ENCODE measurements at places on chromosomes 13 and 19.
A peak's percentile ranks its signal among the peaks of the same experiment; 100 is the strongest.

- no peak for DNase-seq
Measured at GRCh38 chr19:50820086-50820485, 3.5 kb downstream of the KLK1 start.

GRCh38 chr13:48679941-48680680 is 26.4 kb downstream of the CYSLTR2 start:
- no peak for DNase-seq

- DNase-seq, result no peak
Measured at GRCh38 chr13:26468265-26468801, 89.2 kb upstream of the WASF3 start.

GRCh38 chr19:16614941-16615340 is 13.1 kb downstream of the MED26 start:
- no peak for DNase-seq

DNA sequence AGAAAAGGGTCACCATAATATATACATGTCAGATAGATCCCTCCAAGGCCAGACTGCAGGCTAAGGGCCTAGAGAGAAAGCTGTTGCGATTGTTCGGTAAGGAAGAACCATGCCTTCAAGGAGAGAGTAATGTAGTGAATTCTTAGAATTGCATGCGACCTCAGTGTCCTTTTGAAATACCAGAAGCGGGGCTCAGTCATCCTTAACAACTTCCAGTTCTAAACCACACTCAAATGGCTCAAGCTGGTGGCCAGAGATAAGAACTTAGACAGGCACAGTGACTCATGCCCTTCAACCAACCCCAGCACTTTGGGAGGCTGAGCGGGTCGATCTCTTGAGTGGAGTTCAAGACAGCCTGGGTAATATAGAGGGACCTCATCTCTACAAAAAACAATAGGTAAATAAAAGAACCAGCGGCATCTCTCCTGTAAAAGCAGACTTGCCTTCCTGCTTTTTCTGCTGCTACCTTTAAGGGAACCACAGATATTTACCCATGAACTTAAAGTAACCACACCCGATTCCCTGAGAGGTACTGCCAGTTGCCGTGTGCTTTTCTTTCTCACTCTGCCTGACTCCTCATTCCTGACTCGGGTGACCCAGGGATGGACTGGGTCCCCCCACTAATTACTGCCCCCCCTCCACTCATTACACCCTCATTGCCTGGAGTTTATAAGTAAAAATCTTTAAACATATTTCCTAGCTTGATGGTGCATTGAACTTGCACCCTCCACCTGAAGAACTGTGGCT is 15.4 kb upstream of the SIGLEC6 start:
- no peak for DNase-seq

- DNase-seq, result no peak
Measured at GRCh38 chr13:41313117-41313516, 2.0 kb downstream of the NAA16 start.

DNA sequence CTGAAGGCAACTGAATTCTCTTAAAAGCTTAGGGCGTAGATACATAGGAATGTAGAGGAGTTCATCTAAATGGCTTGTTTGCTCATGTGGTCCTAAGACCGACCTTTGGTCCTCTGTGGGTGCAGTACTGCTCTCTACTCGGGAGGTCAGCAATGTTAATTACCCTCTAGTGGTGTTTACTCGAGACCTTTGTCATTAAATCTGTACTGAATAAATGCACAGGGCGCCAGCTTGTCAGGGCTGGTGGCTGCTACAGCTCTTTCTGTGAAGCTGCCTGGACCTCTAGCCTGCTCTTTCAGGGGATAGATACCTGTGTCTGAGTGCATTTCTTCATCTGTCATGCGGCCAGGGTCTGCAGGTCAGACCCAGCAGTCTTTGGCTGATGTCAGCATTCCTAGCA is 29.2 kb upstream of the MPHOSPH8 start:
- no peak for DNase-seq

GRCh38 chr13:37868691-37869505 is 674 bp downstream of the TRPC4 start:
- no peak for DNase-seq

DNA sequence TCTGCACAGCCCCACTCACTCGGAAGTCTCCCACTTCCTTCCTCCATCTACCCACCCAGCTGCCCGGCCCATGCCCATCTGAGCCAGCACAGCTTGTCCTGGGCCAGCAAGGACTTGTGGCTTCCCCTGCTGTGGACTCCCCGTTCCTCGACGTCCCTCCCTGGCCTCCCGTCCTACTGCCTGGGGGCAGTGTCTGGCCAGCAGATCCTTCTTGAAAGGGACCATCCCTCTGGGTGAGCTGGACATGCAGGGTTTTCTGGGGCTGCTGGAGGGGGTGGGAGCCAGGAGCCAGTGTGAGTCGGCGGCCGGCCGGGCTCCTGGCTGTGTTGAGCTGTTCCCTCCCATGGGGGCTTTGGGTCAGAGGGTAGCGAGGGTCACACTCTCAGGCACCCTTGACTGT is 26.7 kb downstream of the CRTC1 start:
- no peak for DNase-seq

GRCh38 chr13:104314926-104315535 is 1248.8 kb upstream of the SLC10A2 start:
- no peak for DNase-seq

GRCh38 chr13:97629601-97630272 is 195.8 kb downstream of the RAP2A start:
- DNase-seq, result peak; percentile 8

DNA sequence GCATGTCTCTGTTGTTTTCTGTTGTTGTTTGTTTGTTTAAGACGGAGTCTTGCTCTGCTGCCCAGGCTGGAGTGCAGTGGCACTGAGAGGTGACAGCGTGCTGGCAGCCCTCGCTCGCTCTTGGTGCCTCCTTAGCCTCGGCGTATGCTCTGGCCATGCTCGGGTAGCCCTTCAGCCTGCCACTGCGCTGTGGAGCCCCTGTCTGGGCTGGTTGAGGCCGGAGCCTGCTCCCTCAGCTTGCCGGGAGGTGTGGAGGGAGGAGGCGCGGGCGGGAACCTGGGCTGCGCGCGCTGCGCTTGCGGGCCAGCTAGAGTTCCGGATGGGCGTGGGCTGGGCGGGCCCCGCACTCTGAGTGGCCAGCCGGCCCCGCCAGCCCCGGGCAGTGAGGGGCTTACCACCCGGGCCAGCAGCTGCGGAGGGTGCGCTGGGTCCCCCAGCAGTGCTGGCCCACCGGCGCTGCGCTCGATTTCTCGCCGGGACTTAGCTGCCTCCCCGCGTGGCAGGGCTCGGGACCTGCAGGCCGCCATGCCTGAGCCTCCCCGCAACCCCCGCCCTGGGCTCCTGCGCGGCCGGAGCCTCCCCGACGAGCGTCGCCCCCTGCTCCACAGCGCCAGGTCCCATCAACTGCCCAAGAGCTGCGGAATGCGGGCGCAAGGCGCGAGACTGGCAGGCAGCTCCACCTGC is 6.6 kb upstream of the ZNF329 start:
- no peak for DNase-seq

GRCh38 chr13:100508455-100508854 is 80.1 kb downstream of the GGACT start:
- DNase-seq, result no peak

GRCh38 chr19:5205937-5206750 is 134.5 kb downstream of the PTPRS start:
- DNase-seq, result no peak

DNA sequence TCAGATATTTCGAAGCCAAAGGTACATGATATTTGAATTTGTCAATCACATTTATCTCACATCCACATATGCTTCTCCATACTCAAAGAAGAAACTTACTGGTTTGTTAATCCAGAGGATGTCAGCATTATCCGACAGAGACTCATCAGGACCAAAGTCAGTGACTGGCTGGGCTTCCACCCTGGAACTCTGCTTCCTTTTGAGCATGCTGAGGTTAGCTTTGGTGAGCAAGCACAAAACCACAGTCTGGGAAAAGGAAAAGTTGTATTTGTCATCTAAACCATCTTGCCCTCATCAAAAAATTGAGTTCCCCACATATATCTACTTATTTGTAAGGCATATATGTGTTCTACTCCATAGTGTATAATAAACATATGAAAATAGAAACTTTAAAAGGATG is 17.4 kb downstream of the NALCN start:
- no peak for DNase-seq

GRCh38 chr19:35882114-35882832 is 13.9 kb downstream of the APLP1 start:
- DNase-seq, result peak; percentile 55

DNA sequence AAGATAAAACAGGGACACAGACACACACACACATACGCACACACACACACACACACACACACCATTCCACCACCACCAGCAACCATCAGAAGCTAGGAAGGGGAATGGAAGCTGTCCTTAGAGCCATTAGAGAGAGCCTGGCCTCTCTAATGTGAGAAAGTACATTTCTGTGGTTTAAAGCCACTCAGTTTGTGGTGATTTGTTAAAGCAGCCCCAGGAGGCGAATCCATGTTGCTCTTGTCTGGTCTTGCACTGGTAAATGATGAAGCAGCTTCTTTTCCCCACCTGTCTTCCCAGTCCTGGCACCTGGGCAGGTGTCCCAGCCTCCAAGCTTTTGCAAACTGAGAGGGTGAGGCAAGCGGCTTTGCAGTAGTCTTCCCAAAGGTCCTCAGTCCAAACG is 118.9 kb upstream of the KL start:
- no peak for DNase-seq

DNA sequence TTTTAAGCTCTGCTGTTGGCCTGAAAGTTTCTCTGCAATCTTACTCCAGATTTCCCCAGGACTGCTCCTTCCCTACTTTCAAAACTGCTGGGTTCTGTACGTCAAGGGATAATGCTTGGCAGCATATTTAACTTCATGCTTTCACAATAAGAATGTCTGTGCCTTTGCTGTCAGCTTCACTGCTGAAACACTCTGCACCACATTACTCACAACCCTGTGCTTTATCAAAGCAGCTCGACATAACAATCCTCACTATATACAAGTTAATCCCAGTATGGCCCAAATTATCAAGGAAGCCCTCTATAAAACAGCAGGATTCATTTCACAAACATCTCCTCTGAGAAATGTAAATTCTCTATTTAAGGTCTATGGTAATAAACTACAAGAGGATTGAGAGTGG is 17.5 kb downstream of the LATS2 start:
- DNase-seq, result no peak

- no peak for DNase-seq
Measured at GRCh38 chr19:2270157-2270422, 11.9 kb downstream of the PEAK3 start.

DNA sequence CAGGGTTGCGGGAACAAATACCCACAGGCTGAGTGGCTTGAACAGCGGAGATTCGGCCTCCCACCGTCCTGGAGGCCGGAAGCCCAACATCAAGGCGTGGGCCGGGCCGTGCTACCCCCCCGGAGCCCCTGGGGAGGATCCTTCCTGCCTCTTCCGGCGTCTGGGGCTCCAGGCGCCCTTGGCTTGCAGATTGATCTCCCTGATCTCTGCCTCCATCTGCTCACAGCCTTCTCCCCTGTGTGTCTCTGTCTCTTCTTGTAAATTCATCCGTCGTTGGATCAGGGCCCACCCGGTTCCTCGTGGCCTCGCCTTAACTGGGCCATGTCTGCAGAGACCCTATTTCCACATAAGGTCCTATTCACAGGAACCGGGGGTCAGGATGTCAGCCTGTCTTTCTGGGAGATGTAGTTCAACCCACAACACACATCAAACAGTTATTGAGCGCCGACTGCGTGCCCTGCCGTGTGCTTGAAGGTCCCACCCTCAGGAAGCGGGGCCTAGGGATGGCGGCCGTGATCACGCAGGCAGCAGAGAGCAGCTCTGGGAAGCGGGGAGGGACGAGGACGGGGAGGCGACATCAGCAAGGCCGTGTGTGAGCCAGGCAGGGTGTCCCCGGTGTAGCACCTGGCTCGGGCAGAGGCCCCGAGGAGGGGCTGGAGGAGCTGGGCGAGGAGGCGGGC is 21.3 kb downstream of the HCN2 start:
- DNase-seq, result peak; percentile 51

DNA sequence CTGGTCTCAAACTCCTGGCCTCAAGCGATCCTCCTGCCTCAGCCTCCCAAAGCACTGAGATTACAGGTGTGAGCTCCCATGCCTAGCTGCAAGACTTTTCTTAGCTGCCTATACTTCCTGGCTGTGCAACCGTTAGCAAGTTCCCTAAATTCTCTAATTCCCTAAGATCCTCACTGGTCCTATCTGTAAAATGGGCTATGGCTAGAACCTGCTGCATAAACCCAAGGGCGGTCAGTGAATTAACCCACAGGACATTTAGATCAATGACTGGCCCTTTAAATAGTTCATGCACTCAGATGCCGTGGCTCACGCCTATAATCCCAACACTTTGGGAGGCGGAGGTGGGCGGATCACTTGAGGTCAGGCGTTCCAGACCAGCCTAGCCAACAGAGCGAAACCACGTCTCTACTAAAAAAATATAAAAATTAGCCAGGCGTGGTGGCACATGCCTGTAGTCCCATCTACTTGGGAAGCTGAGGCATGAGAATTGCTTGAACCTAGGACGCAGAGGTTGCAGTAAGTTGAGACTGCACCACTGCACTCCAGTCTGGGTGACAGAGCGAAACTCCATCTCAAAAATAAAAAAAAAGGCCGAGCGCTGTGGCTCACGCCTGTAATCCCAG is 4.1 kb upstream of the C19orf53 start:
- no peak for DNase-seq

DNA sequence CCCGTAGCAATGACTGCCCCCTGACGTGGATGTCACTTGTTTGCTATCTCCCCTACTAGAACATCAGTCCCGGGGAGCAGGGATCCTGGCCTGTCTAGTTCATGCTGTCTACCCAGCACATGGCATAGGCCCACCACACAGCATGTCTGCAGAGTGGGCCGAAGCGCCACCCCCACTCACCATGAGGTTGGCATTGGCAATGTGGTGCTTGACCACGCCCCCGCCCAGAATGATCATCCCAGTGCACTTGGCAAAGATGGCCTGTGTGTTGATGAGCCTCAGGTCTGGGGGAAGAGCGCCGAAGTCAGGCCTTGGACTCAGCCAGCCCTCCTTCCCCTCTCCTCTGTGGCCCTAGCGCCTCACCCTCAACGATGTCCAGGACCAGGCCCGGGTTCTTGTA is 4.8 kb downstream of the DHPS start:
- DNase-seq, result no peak

- DNase-seq, result no peak
Measured at GRCh38 chr13:113063091-113063491, 42.5 kb upstream of the F7 start.

- no peak for DNase-seq
Measured at GRCh38 chr13:90055121-90055520, 1292.4 kb upstream of the MIR17HG start.

DNA sequence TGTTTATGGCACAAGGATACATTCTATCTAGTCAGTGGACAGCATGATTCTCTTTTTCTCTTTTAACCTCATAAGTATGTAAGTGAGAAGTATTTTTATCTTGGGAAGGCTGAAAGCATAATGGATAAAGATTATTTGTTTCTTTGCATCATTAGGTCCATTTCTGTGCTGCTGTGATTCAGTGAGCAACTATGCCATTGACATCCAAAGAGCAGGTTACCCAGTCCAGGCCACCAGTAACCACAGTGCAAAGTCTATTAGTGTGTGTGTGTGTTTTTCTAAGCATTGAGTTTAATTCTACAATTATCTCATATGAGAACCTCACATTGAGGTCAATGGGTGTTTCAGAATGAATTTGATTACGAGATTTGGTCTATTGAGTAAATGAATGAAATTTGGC is 158.8 kb upstream of the DACH1 start:
- no peak for DNase-seq

Measured in right lung (tissue), 10 donors.